ENCODE measurements at places on chromosomes 3 and 15. TPM values are rescaled to one million over a fixed set of nuclear protein-coding genes. Genes with fewer than 3 reads are reported as not detected.

The ADAMTS17 gene
- 6.2 TPM for total RNA-seq

The RYR3 gene
- total RNA-seq, result 5.4 TPM

The SLC9A9 gene
- 0.58 TPM for total RNA-seq

The BLM gene
- total RNA-seq, result 2.3 TPM

The PLA2G4E gene
- not detected for total RNA-seq

The P3H2 gene
- total RNA-seq, result 46.1 TPM

The NOX5 gene
- total RNA-seq, result not detected

The MB21D2 gene
- 0.45 TPM for total RNA-seq

The EFCC1 gene
- 13.9 TPM for total RNA-seq

The GOLGA6A gene
- not detected for total RNA-seq
